NCI-H1436 (cell line): ENCODE measurements at places on chromosomes 16 and 17.

DNA sequence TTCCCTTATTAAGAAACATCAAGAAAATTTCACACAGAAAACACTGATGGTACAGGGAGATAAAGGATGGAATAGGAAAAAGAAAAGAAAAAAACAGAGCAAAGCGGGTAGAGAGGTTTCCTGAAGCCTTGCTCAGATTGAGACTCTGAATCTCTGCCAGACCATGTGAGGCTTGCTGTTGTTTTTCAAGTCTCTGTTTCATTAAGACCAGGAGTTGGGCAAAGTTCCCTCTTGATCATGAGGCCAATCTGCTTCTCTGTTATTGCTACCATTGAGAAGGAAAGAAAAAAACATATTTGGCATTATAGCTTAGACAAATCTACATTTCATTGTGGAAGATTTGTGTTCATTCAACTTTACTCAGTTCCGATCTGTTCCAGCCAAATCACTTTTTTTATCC is 201.6 kb upstream of the SOX9 start:
- no peak for DNase-seq

DNA sequence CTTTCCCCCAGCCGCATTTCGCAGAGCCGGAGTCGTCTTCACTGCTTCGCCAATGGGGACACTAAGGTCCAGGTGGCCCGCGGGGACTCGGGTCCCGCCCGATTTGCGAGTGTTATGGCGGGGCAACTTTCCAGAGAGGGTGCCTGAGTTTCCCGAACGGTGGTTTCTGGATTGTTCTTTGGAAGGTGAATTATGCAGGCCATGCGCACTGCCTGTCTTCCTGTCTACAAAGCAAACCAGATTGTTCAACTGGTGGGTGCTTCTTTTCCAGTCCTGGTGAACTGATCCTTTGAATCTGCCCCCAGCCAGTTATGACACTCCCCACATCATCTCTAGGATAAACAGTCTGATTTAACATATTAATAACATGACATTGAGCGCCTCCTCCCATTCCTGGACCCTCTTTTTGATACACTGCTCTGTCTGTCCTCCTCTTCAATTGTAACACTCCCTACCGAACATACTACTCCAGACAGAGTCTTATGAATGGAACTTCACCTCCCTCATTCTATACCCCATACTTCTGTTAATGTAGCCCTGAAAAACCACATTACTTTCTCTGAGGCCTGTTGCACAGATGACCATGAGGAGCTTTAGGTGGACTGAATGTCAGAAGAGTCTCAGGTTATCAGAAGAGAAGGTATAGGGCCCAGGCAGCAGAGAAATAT is 159.0 kb downstream of the RAB11FIP4 start:
- DNase-seq = peak; percentile 38

- no peak for DNase-seq
Measured at GRCh38 chr16:53692146-53692545, 11.5 kb downstream of the RPGRIP1L start.

GRCh38 chr16:66386629-66387622 is 20.4 kb downstream of the CDH5 start:
- no peak for DNase-seq

DNA sequence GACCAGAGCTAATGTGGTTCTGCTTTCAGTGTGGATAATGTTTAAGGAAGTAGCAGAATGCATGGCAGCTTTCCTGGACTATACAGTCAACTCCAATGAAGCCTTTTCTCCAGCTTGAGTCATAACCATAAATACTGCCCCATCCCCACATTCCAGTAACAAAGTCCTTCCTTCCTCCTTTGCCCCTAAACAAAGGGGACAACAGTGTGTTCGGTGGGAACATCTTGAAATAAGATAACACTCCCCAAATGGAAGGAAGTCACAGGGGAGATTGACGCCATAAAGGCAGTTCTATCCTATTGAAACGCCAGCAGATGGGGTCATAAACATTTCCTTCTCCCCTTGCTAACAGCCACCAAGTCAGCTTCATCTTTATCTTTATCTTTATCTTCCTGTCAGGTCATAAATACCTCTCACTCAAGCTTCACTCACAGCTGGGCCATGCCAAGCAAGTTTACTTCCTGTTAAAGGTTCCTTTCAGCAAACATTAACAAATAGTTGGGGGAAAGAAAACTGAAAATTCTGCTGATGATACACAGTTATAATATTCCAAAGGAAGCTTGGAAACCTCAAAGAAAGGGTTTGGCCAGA is 136.7 kb downstream of the SNX11 start:
- no peak for DNase-seq

GRCh38 chr16:4702466-4702808 is 9.1 kb downstream of the NUDT16L1 start:
- DNase-seq = no peak

GRCh38 chr17:37576281-37576680 is 32.9 kb downstream of the SYNRG start:
- no peak for DNase-seq

- no peak for DNase-seq
Measured at GRCh38 chr16:4922721-4923342, 14.1 kb downstream of the PPL start.

GRCh38 chr17:79400989-79401703 is 209.7 kb downstream of the RBFOX3 start:
- peak; percentile 47 for DNase-seq

DNA sequence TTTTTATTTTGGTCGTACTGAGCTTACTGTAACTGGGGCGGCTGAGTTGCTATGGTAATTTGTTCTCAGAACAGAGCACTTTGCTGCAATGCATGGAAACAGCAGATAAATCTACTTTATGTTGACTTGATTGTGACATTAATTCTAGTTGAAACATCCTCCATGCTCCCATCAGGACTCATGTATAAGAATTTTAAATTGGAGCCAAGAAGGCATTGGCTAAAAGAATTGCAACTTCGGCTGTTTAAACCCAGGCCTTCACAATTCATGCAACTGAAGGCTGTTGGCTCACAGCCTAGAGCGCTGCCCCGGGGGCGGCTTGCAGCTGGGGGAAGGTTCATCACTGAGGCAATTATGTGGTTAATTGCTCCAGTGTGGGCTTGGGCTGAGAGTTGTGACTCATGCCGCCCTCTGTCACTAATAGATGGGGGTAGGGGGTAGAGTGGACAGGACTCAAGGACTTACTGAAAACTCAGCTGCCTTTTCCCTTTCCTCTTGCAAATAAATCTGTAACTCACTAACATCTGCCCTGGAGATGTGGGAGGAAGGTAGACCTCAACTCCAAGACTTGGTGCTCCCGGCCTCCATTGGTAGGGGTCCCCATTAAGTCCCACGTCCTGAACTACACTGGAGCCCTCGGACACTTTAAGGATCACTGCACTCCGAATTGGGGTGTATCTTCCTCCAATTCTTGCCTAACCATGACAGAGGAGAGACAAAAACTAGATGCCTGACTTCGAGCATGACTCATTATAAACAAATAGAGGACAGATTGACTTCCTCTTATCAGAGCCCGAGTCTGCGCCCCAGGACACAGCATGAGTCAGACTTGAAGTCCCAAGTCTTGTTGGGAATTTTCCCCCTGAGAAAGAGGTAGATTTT is 37.5 kb downstream of the ERCC4 start:
- peak; percentile 33 for DNase-seq

GRCh38 chr17:47301161-47301560 is 22.6 kb upstream of the EFCAB13 start:
- no peak for DNase-seq

DNA sequence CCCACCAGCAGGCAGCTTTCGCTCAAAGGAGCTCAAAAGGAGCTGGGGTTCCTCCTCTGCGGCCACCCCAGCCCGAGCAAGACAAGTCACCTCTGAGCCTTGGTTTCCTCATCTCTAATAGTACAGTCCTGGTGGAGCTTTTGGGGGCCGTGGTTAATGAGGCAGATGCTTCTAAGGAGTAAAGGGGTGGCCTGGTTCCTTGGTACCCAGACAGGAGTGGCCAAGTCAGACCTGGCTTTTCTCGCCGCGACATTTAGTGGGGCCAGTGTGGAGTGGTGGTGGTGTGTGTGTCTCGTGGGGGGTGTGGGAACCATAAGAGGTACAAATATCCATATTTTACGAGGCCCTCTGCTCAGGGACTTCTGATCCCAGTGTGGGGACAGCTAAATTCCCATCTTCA is 6.7 kb downstream of the FOXF1 start:
- no peak for DNase-seq

DNA sequence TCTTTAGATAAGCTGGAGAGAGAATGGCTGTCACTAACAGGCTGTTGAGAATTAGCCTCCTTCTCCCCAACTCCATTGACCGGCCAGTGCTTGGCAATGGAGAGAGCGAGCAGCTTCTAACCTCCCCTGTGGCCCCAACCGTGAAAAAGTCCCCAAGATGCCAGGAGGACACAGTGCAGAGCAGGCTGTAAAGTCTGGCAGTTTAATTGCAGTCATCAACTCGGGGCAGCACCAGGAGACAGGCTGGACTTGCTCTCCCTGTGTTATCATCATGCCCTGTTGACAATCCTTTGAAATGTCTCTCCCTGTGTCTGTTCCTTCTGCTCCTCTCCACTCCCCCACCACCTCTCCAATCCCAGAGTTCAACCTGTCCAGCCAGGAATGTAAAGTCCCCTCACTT is 705 bp upstream of the CDRT4 start:
- no peak for DNase-seq

DNA sequence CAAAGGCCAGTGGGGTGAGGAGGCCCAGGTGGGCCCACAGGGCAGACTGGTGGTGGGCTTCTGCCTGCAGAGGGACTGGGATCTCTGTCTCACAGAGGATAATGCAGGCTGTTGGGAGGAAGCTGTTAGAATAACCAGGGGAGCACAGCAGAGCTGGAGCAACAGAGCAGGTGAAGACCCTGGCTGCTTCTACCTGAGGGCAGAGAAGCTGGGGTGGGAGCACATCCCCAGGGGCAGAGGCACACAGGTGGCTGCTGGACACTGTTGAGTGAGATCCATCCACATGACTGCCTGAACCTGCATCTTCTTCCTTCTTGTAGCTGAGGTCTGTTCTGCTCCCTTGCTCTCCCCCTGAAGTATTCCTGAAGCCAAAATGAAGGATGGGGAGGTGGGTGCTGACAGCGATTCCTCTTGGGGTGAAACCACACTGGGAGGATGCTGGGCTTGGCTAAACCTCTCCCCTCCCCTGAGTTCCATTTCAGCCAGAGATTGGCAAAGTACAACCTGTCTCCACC is 1725.0 kb downstream of the TP53TG3F start:
- DNase-seq = no peak

- no peak for DNase-seq
Measured at GRCh38 chr17:60395508-60396065, 3.7 kb upstream of the USP32 start.

DNA sequence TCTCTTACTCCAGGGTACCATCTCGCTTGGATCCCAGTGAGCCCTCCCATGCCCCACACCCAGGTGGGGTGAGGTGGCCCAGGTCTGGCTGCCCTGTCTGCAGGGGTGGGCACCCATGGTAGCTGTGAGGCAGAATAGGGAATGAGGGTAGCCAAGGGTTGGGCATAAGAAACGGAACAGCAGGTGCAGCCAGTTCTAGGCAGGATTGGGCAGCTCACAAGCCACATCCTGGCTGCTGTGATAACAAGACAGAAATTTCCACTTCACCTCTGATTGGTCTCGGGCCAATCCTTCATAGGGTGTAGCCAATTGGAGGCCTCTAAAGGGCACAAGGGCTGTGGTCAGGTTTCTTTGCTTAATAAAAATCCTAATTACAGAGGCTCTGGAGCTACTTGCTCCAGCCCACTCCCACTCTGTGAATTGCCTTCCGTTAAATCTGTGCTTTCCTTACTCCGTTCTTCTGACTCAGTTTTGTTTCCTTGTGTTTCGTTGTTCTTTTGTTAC is 1.5 kb upstream of the ARHGDIG start:
- peak; percentile 65 for DNase-seq

DNA sequence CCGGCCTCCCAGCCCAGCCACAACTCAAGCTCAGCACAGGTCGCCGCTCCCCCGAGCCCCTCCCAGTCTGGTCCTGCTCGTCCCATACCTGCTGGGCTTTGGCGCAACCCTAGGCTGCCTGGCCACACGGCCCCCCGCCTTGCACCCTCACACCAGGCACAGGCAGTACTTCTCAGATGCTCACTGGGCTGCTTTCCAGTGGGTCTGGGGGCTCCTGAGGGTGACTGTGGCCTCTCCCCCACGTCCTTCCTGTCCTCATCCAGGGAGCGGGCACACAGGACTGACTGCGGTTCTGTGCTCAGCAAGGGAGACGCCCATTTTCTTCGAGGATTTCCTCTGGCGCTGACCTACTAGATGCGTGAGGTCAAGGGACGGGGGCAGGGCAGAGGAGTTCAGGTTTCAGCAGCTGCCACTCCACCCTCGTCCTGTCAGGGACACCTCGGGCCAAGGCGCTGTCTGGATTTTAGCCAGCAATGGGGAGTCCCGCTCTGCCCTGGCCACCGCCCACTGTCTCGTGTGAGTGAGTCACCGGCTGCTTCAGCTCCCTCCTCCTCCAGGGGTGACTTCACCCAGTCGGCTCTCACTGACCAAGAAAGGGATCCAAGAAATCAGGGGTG is 115.8 kb downstream of the NPIPB11 start:
- DNase-seq = no peak

GRCh38 chr16:2288726-2289125 is 20.8 kb upstream of the RNPS1 start:
- DNase-seq = no peak

DNA sequence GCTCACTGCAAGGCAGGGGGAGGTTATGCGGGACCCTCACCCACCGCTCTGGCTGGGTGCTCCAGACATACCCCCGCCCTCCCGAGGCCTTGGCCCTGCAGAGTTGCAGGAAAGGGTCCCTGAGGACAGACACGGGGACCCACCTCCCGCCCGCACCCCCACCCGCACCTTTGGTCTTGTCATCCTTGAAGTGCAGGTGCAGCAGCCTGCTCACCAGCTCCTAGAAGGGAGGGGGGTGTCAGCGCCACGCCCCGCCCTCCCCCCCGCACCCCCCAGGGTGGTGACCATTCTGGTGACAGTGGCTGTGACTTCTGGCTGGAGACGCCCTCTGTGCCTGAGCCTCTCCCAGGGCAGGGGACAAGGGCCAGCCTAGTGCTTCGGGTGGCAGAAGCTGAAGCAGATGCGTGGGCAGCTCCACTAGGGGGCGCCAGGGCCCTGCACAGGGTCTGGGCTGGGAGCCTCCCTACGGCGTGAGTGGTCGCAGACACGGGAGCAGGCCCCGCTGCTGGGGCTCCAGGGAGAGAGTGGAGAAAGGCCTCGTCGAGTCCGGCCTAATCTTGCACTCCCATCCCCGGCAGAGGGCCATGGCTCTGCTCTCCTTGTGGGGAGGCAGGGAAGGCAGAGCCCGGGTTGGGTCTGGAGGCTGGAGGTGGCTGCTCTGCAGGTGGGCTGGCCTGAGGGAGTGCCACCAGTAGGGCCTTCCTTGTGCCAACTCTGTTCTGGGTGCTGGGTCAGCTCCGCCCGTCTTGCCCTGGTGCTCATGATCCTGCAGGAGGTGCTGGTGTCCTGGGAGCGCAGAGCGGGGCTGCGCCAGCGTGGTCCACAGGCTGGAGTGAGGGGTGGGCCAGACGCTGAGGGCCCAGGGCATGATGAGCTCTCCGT is 2.7 kb downstream of the CENPX start:
- DNase-seq = peak; percentile 44

DNA sequence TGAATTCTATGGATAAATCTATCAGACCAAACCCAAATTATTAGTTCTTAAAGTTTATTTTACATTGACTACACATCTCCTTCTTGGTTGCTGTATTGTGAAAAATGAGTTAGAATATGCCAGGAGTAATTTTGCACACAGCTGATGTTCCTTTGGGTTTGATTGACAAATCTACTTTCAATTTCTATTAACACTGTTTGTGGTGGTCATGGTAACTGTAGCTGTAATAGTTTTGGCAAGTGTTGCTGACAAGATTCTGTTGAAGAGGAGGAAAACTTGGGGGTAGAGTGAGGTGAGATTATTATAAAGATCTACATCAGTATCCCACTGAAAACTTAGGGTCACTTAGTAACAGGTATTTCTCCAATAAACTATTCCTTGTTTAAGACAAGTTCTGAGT is 30.3 kb downstream of the MRTFB start:
- DNase-seq = no peak

- DNase-seq = no peak
Measured at GRCh38 chr17:47218896-47219430, 9.8 kb downstream of the MYL4 start.
